ENCODE measurements at places on chromosomes 2 and 18. TPM values are rescaled to one million over a fixed set of nuclear protein-coding genes. Genes with fewer than 3 reads are reported as not detected.

GRCh38 chr2:219243291-219243761 lies 1.9 kb downstream of the GLB1L start:
- H3K27me3 ChIP-seq = no peaks in the 10 kb centered on the region
- H3K4me1 ChIP-seq = peaks cover 13% of the 10 kb centered on the region
- H3K36me3 ChIP-seq = no peaks in the 10 kb centered on the region
- DNase-seq = no peak

GRCh38 chr2:146244131-146244530 lies 1600.7 kb upstream of the ACVR2A start:
- H3K27ac ChIP-seq = no peak overlapping the region
- H3K4me1 ChIP-seq = no peaks in the 10 kb centered on the region
- H3K36me3 ChIP-seq = no peaks in the 10 kb centered on the region
- no peak overlapping the region for H3K4me3 ChIP-seq
- no peak for DNase-seq

CACNB4 gene
- 5.6 TPM for total RNA-seq

DNA sequence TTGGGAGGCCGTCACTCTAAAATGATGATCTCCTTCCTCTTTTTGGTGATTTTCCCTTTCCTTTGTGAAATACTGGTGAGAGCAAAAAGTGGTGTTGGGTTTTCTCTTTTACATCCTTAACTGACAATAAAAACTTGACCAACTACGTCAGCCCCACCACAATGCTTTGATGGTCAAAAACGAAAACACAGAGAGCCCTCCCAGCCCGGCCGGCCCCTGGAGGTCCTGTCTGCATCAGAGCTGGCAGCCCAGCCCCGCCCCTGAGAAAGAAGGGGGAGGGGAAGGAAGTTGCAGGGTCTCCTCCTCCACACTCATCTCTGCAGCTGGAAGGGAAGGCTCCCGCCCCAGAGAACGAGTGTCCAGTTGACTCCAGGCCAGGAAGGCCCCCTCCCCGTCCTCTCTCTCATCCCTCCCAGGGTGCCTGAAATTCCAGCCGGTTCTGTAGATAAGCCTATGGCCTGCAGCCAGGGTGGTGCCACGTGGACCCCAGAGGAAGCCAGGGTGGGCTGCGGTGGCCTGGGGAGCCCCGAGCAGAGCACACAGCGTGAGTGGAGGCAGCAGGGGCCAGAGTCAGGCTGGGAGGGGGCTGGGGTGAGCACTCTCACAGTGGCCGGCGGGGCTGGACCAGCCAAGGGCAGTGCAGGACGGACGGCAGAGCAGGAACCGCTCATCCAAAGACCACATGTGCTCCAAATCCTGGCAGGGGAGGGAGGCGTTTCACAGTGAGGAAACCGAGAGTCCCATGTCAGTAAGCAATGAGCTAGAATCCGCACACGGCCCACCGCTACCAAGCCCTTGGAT lies 19.8 kb downstream of the BIN1 start:
- no peaks in the 10 kb centered on the region for H3K36me3 ChIP-seq
- no peaks in the 10 kb centered on the region for H3K27me3 ChIP-seq
- H3K27ac ChIP-seq = no peak overlapping the region
- H3K4me3 ChIP-seq = peak overlapping the region; percentile 58
- H3K4me1 ChIP-seq = peaks cover 17% of the 10 kb centered on the region

DNA sequence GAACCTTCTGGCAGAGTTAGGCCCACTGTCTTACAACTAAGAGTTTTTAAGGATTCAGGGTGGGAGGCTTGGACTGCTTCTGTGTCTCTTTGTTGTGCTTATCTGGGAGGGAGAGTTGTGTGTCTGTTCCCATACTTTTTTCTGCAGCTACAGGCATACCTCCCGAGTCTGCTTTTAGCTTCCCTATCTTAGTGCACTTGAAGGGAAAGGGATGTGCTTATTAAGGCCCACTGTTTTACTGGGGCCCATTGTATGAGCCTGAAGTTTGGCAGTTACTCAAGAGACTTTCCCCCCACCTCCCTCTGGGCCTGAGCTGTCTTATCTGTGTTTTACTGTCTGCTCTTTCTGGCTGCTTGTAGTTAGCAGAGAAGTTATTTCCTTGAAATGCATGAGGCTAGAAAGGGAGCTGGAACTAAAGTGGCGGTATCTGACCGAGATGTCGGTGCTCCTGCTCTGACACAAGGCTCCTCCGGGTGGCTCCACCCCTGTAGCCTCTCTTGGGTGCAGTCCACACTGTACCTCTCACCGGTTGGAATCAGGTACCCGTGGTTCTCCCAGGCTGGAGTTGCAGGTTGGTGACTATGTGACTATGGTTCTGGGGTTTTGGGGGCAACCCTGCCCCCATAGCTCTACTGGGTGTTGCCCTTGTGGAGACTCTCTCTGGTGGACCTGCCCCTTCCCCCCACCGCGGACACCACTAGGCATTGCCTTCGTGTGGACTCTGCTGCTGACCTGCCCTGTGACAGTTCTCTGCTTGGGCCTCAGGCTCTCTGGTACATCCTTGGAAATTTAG lies 12.9 kb downstream of the UBR3 start:
- no peaks in the 10 kb centered on the region for H3K36me3 ChIP-seq
- H3K4me3 ChIP-seq = no peak overlapping the region
- no peak overlapping the region for H3K27ac ChIP-seq
- no peaks in the 10 kb centered on the region for H3K27me3 ChIP-seq
- peaks cover 30% of the 10 kb centered on the region for H3K4me1 ChIP-seq
- DNase-seq = no peak

ADAM23 gene
- total RNA-seq = 4.5 TPM

DNA sequence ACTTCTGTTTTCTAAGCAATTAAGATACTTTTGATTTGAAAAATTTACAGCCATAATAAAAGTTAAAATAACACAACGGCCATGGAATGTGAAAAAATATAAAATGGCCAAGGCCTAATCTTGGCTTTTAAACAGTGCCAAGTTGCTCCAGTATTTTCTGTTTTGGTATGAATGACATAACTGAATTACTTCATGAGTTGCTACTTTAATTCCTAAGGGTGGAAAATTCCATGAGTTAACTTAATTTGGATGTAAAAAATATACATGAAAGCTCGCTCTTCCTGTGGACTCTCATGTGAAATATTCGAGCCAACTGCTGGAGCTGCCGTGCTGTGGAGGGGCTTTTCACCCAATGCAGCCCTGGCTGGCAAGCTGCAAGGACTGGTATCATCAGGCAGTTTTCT lies 286.0 kb upstream of the CCDC68 start:
- H3K27me3 ChIP-seq = no peaks in the 10 kb centered on the region
- H3K36me3 ChIP-seq = no peaks in the 10 kb centered on the region
- H3K27ac ChIP-seq = peak overlapping the region; percentile 88
- H3K4me1 ChIP-seq = peaks cover 32% of the 10 kb centered on the region

DNA sequence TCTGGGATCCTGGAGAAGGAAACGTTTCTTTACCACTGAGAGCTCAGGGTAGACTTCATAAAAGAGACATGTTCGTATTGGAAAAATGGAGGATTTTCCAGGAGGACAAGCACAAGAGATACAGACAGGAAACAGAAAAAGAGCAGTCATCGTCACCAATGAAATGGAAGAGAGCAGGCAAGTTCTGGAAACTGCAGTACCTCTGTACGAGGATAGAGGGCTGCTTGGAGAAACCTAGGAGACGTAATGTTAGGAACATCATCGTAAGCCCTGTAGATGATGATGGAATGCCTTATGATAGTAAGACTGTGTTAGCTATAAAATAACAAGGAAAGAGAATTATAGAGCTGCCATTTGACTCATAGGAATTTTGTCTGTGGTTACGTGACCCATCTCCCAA lies 121.1 kb upstream of the KLHL14 start:
- H3K4me1 ChIP-seq = no peaks in the 10 kb centered on the region

DNA sequence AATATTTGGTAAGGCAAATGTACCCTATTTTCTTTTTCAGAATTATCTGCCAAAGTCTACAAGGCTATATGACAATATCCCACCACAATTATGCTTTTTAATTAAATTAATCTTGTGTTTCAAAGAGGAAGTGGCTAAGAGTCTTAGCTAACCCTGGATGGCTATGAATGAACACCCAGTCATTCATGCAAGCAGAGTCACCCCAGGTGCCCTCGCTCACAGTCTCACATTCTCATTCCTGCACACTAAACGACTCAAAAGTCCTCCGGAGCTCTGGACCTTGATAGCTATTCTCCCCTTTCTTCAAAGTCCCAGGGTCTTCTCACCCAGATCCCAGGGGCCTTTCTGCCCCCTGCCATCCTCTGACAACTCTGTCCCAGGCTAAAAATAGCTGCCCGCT lies 42.1 kb upstream of the MRPL19 start:
- H3K27me3 ChIP-seq = no peaks in the 10 kb centered on the region
- DNase-seq = no peak
- H3K4me1 ChIP-seq = no peaks in the 10 kb centered on the region
- no peak overlapping the region for H3K4me3 ChIP-seq

CD8A gene
- total RNA-seq = 3.4 TPM

DNA sequence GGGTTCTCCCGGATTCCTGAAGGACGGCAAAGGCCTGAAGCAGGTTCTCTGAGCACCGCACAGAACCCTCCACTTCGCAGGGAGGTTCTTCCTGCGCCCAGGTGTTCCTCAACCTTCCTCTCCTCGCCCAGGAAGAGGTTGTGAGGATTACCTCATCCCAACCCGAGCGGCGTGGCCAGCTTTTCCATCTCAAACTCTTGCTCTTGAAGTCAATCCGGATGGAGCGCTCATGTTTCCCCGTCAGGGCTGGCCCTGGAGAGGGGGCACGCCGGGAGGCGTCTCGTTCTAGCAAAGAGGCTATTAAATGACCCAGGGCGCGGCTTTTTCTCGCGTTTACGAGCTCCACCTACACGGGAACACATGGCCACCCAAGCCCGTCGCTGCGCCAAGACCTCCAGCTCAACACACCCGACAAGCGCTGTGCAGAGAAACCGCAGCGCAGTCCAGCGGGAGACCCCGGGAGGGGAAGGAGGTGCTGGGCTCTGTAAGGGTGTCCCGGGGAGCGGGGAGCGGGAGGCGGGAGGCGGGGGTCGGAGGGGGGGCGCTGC lies 540 bp upstream of the RAB10 start:
- peaks cover 2% of the 10 kb centered on the region for H3K36me3 ChIP-seq
- DNase-seq = peak; percentile 41

DNA sequence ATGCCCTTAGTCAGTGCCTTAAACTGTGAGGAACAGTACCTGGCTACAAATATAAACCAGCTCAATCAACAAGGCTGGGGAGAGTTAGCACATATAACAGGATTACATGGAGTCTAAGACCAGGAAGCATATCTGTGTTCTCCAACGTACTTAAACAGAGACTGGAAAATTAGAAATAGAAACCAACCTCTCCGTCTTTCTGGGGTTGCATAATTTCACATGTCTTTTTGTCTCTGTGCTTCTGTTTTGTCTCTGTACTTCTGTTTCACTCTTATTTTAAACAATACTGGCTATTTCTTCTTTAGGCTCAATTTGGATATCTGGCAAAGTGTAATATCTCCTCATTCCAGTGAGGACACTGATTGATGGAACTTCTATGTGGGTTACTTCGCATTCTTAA lies 749.0 kb upstream of the ZEB2 start:
- no peak overlapping the region for H3K4me3 ChIP-seq
- no peak for DNase-seq
- no peak overlapping the region for H3K27ac ChIP-seq
- H3K36me3 ChIP-seq = no peaks in the 10 kb centered on the region
- no peaks in the 10 kb centered on the region for H3K4me1 ChIP-seq
- no peaks in the 10 kb centered on the region for H3K27me3 ChIP-seq

ATOH8 gene
- 78.4 TPM for total RNA-seq

DNA sequence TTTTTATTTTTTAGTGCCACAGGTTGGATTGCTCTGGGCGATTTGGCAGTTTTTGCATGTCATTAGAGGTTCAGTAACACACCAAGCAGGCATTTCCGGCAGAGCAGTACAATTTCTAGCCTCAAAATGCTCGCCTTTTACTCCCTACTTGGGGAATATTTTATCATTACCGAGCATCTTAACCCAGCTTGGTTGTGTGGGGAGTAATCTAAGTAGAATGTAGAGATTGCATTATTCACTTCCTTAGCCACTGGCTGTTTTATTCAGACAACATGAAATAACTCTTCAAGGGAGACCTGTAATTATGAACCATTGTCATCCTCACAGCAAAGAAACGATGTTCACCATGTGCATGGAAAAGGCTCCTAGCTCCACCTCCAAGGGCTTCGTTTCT lies 13.1 kb downstream of the GRP start:
- no peaks in the 10 kb centered on the region for H3K4me1 ChIP-seq
- H3K27ac ChIP-seq = no peak overlapping the region
- H3K36me3 ChIP-seq = no peaks in the 10 kb centered on the region
- no peak for DNase-seq

RIOK3 gene
- 59.0 TPM for total RNA-seq

DNA sequence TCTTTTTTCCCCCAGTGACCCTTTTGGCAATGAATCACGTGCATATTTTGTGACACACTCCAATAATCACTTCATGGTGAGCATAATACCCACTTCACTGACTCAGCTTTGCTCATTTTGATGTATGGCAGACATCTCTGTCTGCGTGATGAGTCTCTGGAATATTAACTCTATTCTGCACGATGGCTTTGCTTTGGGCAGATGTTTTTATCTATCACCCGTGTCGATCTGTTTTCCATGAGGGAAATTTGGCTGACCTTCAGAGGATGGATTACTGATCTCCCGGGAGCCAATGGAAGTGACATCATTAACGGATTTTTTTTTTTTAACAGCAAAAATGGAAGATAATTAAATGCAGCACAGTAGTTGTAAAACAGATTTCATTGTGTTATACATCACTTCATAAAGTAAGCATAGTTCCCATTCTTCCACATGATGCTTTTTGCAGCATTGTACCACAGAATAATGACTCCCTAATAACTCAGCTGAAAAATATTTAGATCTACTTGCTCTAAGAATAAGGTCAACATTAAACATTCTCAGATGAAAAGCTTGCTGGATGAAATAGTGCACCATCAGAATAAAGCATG lies 29.8 kb downstream of the CDC42EP3 start:
- no peaks in the 10 kb centered on the region for H3K27me3 ChIP-seq
- H3K36me3 ChIP-seq = peaks cover 14% of the 10 kb centered on the region
- peaks cover 52% of the 10 kb centered on the region for H3K4me1 ChIP-seq
- no peak overlapping the region for H3K4me3 ChIP-seq
- no peak for DNase-seq
- peak overlapping the region; percentile 30 for H3K27ac ChIP-seq

- H3K36me3 ChIP-seq = no peaks in the 10 kb centered on the region
- no peak for DNase-seq
- no peaks in the 10 kb centered on the region for H3K27me3 ChIP-seq
- H3K27ac ChIP-seq = no peak overlapping the region
These were observed 6.3 kb downstream of the ALPG start for GRCh38 chr2:232412986-232413385.

DNA sequence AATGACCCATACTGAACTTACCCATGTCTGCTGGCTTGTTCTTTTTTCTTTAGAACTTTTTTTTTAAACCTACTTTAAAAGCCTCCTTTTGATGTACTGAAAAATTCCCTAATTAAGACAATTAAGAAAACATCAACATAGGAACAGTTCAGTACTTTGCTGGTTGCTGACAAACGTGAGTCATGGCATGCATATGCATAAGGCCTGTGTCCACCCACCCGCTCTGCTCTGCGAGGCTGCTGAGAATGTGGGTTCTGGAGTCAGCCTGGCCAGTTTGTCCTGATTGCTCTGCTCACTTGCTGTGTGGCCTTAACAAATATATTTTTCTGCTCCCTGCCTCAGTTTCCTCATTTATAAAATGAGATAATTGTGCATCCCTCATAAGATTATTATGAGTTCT lies 27.3 kb downstream of the LAMA3 start:
- peaks cover 7% of the 10 kb centered on the region for H3K4me1 ChIP-seq
- no peak overlapping the region for H3K27ac ChIP-seq
- no peaks in the 10 kb centered on the region for H3K27me3 ChIP-seq
- no peak overlapping the region for H3K4me3 ChIP-seq

Data from thoracic aorta (tissue), 2 donors.